ENCODE measurements at places on chromosomes 2 and 18.
A peak's percentile ranks its signal among the peaks of the same experiment; 100 is the strongest.

DNA sequence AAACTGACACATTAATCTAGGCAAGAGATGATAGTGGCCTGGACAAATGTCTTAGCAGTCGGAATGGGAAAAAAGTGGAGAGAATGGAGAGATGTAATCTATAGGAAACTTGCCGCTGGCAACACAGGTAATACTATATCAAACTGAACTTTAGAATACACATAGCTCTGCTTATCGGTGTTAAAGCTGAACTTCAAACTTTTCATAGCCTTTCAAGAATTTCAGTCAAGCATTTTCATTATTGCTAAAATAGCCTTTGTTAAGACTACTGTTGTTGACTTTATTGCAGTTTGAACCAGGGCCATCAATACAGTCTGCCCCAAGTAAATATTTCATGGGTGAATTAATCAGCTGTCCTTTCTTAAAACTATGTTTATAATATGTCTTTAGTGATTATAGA lies 12.9 kb upstream of the CHST9 start:
- DNase-seq: no peak

- no peak for DNase-seq
These were observed 9.4 kb upstream of the EPG5 start for GRCh38 chr18:45976566-45976965.

DNA sequence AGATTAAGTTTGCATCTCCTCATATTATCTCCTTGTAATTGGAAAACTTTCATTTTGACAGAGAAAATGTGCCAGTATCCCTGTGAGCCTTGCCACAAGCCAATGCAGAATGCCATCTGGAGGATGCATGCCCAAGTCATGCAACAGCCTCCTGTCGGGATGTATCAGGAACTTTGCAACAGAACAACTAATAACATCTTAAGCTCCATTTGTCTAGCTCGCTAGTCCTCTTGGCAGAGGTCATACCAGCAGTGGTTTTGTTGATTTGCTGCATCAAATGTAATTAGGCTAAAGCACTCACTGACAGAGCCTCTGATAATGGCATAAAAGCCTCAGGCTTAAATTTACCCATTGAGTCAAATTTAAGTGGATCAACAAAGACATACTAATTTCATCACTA lies 125.8 kb downstream of the UBE2E3 start:
- no peak for DNase-seq

GRCh38 chr2:106546391-106546990 lies 59.3 kb downstream of the CD8B2 start:
- DNase-seq: no peak

GRCh38 chr18:58970943-58971790 lies 106.5 kb downstream of the ZNF532 start:
- DNase-seq: no peak

DNA sequence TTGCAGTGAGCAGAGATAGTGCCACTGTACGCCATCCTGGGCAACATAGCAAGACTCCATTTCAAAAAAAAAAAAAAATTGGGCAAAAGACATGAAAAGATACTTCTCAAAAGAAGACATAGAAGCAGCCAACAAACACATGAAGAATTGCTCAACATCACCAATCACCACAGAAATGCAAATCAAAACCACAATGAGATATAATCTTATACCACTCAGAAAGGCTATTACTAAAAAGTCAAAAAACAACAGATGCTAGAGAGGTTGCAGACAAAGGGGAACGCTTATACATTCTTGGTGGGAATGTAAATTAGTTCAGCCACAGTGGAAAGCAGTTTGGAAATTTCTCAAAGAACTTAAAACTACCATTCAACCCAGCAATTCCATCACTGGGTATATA lies 43.1 kb upstream of the CHAC2 start:
- DNase-seq: no peak

GRCh38 chr2:240869109-240869955 lies 708 bp downstream of the AGXT start:
- DNase-seq: no peak

- no peak for DNase-seq
These were observed 54.6 kb downstream of the CTDP1 start for GRCh38 chr18:79733986-79734770.

GRCh38 chr2:23220513-23221094 lies 164.4 kb upstream of the KLHL29 start:
- no peak for DNase-seq

DNA sequence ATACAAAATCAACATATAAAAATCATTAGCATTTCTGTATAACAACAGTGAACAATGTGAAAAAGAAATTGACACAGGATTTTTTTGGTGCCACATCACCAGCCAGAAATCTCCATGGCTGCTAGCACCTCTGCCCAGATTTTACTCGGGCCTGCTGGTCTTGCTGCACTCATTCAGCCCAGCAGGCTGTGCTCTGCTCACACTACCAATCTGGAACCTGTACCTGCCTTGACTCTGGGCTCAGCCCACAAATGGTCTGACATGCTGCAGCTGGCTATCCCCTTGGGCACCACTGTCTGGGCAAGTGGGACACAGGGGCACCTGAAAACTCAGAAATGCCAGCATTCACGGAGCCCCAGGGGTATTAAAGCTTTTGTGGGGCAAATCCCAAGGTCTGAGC lies 392.5 kb upstream of the NRXN1 start:
- DNase-seq: no peak

- no peak for DNase-seq
These were observed 39.6 kb downstream of the KCTD18 start for GRCh38 chr2:200470230-200470629.

GRCh38 chr2:72146347-72147302 lies 1.0 kb downstream of the CYP26B1 start:
- no peak for DNase-seq

GRCh38 chr2:237222178-237222577 lies 136.5 kb downstream of the COPS8 start:
- no peak for DNase-seq

- no peak for DNase-seq
These were observed 35.0 kb downstream of the TEX51 start for GRCh38 chr2:126933711-126934091.

DNA sequence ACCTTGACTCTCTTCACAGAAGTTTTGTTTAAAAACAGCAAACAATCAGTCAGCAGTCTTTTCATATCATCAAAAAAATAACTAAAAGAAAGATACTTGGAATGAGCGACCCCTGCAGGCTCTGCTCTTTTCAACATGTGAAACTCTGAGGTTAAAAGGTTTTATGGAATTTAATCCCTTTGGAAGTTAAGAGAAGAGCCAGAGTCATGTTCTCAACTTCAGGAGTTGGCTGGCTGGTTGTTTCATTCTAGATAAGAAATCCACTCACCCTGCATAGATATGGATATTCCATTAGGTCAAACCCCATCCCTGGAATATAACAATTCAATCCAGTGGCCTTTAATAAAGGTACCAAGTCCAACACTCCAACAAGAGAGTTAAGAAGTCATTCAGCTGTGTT lies 115.6 kb upstream of the RMDN2 start:
- DNase-seq: peak; percentile 31

DNA sequence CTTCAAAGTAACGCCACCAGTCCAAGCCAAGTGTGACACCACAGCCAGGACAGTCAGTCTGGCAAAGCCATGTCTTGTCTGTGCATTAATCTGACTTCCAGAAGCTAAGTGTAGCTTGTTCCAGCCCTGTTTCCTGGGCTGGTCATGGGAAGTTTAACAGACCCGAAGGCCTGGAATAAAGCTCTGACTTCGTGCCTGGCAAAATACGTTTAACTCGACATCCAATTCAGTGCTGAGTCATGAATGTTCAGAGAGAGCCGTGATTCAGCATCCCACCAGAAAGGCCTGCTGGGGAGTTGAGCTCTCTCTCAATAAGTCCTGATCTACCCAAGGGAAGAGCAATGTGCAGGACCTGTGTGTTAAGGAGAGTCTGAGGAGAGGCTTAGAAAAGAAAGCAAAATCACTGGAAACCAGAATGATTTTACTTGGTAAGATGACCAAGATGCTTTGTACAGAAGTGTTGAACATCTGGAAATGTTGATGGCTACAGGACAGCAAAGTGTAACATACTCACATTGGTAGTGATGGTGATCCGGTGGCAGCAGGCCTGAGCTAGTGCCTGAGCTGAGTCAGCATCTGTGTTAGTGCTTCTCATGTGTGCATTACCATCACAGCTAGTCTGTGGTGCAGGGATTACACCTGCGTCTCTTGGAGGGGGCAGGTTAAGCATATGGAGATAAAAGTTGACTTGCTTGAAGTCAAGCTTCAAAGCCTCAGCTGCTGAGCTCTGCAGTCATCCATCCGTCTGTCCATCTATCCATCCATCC lies 743.7 kb upstream of the HS6ST1 start:
- DNase-seq: no peak

GRCh38 chr2:18910843-18911242 lies 321.5 kb upstream of the NT5C1B start:
- DNase-seq: no peak

- DNase-seq: no peak
These were observed 138.4 kb upstream of the TWIST2 start for GRCh38 chr2:238709325-238710025.

- DNase-seq: no peak
These were observed 28.3 kb downstream of the ACTR3 start for GRCh38 chr2:113918229-113918628.

DNA sequence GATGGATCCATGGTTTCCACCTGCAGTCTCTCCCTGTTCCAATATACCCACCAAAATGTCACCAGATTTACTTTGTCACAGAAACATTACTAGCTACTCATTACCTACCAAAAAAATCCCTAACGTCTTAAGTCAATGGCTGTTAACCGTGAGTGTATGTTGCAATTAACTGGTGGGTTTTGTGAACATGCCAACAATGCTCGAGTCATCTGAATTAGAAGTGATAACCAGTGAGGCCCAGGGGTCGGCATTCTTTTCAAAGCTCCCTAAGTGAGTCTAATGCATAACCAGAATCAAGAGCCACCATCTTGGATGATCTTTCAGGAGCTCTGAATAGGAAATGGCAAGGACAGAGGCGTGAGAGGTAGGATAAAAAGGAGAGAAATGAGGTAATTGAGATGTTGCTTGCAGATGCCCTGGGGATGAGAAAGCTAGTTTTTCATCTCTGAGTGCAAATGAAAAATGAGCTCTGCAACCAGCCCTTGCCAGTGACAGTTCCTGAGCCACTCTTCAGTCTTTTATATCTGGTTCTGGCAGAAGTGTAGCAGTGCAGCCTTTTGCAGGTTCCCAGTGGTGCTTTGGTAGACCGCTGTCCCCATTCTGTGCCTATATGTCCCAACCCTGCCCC lies 130.0 kb upstream of the RND3 start:
- DNase-seq: no peak

DNA sequence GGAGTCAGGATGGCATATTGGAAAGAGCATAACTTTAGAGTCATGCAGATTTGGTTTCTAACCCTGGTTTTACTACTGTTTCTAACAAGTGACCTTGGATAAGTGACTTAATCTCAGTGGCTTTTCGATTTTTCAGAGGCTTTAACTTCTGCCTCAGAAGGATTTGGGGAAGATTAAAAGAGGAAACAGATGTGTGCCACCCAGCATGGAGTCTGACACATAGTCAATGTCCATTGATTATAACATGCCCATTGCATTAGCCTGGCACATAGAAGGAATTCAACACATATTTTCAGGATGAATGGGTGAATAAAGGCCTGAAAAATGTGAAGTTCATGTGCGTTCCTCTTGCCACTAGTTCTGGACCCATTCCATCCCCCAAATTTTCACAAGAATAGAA lies 438.2 kb downstream of the EPHA4 start:
- no peak for DNase-seq

DNA sequence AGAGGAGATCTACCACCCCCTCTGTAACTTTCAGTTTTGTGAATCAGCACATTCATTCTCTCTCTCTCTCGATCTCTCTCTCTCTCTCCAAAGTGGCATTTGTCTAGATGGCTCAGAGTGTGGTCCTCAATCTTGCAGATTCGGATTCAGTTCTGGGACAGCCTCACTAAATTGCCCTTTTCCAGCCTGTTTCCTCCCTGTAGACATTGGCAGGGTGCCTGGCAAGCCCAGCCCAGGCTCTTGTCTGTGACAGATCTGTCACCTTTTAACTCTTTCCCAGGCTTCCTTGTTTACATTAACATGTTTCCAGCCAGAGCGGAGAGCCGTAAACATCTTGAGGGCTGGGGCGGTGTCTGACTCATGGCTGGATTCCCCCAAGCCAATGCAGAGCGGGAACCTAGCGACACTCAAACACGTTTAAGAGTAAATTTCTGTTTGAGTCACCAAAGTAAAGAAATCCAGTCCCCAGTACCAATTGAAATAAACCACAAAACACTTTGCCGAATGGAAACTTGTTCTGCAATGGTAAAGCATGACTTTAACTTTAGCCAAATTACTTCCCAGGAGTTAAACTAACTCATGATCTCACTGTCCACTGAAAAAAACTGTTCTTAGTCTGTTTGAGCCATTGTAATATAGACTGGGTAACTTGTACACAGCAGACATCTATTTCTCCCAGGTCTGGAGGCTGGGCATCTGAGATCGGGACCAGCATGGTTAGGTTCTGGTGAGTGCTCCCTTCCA lies 6.6 kb upstream of the CYP27C1 start:
- DNase-seq: no peak

DNA sequence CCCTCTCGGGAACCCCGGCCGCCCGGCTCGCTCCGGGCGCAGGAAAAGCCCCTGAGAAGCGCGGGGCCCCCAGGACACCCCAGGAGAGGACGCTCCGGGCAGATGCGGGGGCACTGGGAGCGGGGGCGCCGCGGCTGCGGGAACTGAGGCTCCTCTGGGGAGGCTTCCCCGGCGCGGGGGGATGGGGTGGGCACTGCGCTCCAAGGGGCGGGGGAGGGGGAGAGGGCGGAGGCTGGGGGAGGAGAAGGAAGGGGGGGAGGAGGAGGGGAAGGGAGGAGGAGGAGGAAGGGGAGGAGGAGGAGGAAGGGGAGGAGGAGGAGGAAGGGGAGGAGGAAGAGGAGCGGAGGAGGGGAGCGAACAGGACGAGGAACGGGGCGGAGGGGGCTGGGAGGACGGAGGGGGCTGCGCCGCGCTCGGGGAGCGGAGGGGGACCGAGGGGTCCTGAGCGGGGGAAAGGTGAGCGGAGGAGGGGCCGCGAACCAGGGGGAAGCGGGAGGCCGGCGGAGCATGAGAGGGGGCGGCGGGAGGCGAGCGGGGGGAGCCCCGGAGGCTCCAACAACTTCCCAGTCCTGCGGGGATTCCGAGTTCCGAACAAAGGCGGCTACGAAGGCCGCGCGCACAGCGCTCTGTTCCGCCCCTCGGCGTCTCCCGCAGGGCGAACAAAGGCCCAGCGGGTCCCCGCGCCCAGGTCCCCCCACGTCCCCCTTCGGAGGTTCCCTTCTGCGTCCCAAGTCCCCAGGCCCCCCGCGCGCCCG lies 742 bp downstream of the PXDN start:
- no peak for DNase-seq

DNA sequence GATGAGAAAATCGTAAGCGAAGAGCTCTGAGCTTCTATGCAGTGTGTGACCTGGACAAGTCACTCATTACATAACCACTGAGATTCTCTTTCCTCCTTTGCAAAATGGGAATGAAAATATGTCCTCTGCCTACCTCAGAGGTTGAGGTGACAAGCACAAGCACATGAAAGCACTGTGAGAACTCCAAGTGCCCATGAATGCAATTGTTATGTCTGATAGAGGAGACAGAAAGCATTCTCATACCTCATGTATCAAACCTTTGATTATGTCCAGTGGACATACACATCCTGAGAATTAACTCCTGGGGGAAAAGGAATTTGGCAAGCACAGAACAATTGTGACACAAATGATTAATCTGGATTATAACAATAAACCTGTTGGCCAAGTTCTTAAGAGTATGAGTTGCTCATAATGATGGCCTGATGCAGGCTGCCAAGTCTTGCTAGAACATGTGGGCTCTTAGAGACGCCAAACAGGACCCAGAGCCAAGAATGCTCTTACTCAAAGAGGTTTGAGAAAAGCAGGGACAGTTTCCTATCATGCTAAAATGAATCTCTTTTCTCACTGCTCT lies 8.5 kb upstream of the RMDN2 start:
- DNase-seq: no peak
